ENCODE measurements at places on chromosomes 2 and 18.

- no peak for DNase-seq
Observed at GRCh38 chr2:23376972-23377371, 8.0 kb upstream of the KLHL29 start.

GRCh38 chr2:114515882-114516281 lies 73.4 kb downstream of the DPP10 start:
- no peak for DNase-seq

DNA sequence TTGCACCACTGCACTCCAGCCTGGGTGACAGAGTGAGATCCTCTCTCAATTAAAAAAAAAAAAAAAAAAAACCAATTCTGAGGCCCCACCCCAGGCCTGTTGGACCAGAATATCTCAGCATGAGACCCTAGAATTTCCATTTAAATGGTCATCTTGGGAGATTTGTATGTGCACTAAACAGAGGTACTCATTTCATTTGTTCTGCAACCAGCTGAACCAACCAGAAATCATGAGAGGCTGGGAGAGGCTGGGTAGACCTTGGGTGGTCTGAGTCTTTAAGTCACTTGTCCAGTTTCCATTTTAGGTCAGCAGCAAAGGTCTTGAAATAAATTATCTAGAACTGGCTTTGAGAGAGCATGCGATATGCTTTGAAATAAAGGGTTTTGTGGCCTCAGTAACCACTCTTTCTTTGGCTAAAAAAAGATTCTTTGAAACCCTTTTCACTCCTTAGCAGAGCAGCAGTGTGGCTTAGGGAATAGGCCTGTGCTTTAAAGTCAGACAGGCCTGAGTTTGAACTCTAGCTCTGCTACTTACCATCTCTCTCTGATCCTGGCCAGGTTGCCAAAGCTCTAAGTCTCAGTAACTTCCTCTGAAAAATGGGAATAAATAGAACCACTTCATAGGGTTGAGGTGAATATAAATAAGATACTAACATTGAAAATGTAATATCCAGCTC lies 52.6 kb downstream of the QPCT start:
- no peak for DNase-seq

DNA sequence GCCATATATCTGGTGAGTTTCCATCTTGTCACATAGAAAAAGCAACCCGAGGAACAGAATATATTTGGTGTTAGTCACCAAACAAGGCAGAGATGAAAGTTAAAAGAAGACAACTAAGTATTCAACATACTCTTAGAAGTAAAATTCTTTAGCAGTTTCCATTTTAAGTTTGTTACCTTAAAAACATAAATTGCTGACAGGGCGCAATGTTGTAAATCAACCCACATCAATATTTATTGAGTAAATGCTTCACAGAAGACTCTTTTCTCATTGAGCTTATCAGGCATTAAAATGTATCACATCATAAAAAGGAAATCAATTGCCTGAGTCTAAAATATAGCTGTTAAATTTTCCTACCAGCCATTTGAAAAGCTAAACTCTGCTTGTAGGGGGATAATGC lies 603.0 kb downstream of the FBXO15 start:
- DNase-seq: no peak

GRCh38 chr2:190451561-190452176 lies 43.5 kb downstream of the MFSD6 start:
- no peak for DNase-seq

DNA sequence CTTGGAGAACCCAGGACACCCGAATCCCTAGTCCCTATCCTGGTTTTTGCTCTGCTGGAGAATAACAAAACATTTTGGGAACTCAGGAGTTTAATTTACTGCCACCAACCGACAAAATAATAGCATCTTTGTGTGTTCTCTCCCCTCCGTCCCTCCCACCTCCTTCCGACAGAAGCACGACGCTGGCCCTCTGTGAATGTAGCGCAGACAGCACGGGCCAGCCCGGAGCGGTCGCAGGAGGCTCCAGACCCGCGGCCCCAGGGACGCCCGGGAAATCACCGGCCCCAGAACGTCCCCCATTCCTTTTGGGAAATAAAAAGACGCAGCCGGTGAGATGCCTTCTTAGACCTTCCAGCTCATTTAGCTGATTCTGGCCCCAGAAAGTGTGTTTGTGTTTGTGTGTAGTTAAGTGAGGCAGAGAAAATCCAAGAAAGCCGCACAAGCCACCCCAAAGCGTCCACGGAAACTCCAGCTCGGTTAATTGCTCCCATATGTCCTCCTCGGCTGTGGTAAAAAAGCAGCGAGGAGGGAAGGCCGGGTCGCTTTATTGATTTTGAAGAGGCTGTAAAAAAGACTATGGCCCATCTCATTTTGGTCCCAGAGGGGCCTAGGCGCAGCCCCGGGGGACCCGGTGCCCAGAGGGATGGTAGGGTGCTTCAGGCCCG lies 577 bp upstream of the TANC1 start:
- no peak for DNase-seq

- no peak for DNase-seq
Observed at GRCh38 chr2:8496079-8496478, 185.8 kb upstream of the ID2 start.

DNA sequence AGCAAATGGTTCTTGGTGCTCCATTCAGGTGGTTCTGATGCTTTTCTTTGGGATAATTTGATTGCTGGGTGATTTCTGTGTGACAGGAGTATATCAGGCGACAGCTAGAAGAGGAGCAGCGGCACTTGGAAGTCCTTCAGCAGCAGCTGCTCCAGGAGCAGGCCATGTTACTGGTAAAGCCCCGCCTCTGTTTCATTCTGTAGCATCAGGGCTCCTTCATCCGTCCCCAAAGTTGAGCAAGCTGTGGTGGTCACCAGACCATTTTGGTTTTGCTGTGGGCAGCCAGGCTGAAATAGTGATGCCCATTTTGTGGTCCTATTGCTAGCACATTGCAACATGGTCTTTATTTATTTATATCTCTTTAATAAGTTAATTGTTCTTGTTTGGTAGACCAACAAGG lies 132.8 kb upstream of the IL1R2 start:
- no peak for DNase-seq

- DNase-seq: no peak
Observed at GRCh38 chr2:102197389-102198137, 10.7 kb downstream of the IL1RL2 start.

GRCh38 chr2:23342075-23342474 lies 42.9 kb upstream of the KLHL29 start:
- no peak for DNase-seq

DNA sequence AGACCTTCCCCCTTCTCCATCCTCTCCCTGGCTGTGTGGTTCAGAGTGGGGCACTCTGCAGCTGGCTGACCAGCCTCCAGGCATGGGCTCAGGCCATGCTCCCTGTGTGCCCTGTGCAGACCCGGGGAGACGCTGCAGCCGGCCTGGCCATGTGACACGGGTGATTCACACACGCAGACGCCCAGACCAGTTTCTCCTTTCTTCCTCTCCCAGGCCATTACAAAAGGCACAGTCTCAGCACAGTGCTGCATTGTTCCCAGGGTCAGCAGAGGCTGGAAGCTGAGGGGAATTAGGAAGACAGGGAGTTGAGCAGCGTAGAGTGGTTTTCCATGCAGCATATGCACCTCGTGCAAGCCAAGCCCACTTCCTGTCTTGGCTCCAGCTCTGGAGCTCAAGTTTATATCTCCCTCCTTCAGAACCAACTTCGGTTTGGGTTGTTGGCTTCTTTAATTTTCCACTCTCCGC lies 288.5 kb downstream of the TNS1 start:
- no peak for DNase-seq

DNA sequence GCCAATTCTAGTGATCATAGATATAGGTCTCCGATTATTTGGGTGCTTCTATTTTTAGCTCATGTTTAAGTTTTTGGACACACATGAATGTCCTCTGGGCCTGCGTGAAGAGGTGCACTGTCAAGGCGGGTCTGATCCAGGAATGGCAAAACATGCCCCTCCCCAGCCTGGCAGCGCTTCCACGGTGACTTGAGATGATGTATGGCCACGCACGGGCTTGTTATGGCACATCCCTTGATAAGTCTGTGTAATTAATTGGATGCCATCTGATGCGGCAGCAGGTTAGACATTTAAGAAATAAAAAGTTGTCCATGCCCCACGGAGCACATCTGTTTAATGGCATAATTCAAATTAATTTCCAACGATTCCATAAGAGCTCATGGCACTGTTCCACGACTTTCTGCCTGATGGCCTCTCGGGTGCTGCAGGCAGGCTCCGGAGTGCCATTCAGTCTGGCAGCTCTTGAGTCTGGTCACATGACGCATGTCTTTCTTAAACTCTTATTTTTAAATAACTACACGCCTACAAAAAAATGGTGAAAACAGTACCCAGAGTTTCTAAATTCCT lies 151.4 kb downstream of the ACKR3 start:
- DNase-seq: no peak

DNA sequence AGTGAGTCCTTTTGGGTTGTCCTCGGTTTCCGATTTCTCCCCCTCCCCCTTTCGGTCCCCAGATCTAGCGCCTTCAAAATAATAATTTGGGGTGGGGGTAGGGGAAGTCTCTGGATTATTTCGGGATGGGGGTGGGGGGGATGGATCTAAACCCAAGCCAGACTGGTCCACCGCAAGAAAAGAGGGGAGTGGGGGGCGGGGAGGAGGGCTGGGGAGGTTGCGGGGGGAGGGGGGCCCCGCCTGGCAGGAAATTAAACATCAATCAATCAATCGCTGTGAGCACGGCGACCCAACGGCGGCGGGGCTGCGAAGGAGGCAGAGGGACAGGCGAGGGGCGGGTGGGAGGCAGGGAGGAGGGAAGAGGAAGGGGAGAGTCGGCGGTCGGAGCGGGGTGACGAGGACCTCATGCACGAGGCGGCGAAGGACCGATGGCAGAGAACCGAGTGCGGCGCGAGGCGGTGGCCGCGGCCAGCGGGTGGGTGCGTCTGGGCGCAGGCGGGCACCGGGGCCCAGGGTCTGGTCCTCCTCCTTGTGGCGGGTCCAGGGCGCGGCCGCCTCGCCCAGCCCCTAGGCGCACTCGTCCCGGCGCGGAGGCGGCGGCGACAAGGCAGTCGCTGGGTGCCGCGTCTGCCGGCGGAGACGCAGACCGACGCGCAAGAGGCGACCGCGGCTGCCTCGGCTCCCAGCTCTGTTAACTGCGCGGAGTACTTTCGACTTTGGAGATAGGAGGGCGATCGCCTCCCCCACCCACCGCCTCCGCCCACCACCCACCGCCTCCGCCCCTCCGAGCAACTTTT lies 468 bp upstream of the SATB2 start:
- DNase-seq: peak; percentile 30

DNA sequence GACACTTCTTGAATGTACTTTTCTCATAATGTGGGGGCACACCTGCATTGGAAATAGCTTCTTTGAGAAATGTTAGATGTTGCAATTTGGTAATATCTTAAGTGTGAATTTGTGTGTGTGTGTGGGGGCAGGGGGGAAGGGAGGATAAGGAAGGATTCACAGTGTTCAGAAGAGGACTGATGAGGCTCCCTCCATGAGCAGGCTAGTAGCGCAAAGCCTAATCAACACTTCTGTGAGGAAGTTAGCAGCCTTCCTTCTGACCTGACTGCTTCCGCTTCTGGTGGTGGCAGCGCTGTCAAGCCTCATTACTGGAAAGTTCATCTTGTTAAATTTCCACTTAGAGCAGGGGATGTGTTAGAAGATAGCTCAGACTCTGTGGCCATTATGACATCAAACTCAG lies 295.4 kb upstream of the SPRED2 start:
- DNase-seq: no peak

- no peak for DNase-seq
Observed at GRCh38 chr2:212135739-212136138, 402.9 kb downstream of the ERBB4 start.

DNA sequence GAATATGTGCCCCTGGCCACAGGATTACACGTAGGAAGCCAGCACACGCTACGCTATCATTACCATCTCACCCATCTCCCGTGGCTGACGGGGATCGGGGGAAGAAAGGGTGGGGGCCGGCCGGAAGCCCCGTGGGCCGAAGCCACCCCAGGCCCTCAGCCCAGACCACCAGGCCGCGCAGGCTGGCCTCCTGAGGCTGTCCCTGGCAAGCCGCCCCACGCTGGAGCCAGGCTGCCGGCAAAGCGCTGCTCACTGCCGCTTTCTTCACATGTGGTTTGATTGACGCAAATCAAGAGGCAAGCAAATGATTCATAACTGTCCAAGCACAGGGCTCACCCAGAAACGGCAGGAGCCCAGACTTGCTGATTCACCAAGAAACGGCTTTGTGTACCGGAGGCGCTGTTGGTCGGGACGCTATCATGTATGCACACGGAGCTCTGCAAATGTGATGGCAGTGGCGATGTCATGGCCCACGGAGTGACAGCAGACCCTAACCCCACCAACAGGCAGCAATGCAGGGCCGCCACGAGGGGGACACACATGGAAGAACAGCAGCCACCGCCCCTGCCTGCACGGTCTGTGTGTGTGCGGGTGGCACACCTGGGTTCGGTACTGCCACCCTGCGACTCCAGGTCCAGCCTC lies 125.7 kb downstream of the HDAC4 start:
- peak; percentile 69 for DNase-seq

DNA sequence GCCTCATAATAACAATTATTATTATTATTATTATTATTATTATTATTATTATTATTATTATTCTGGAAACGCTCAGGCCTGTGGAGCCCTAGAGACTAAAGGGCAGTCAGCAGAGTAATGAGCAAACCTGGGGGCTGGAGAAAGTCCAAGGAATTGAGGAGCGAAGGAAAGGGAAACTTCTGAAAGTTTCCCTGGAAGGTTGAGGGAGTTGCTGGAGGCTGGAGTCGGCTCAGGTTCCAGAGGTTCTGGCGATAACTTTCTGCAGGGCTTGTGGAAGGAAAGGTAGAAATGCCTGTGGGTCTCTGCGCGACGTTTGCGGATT lies 9.2 kb downstream of the POU3F3 start:
- DNase-seq: no peak

GRCh38 chr2:42769583-42770287 lies 5.8 kb upstream of the OXER1 start:
- no peak for DNase-seq
